ENCODE measurements at places on chromosomes 16 and 17.
A peak's percentile ranks its signal among the peaks of the same experiment; 100 is the strongest.

- H3K4me3 ChIP-seq = no peak overlapping the region
- H3K4me1 ChIP-seq = no peaks in the 10 kb centered on the region
- no peaks in the 10 kb centered on the region for H3K36me3 ChIP-seq
Observed at GRCh38 chr17:44820631-44821212, 9.4 kb downstream of the GJC1 start.

DNA sequence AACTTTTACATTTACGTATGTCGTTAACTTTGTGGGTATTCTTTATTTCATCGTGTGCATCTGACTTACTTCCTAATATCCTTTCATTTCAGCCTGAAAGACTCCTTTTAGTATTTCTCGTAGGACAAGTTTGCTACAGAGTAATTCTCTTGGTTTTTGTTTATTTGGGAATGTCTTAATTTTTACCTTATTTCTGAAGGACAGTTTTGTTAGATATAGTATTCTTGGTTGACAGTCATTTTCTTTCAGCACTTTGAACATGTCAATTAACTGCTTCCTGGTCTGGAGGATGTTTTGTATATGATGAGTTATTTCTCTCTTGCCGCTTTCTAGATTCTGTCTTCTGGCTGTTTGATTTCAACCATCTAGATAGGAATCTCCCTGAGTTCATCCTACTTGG is 109.2 kb upstream of the NACA2 start:
- no peaks in the 10 kb centered on the region for H3K27me3 ChIP-seq
- no peaks in the 10 kb centered on the region for H3K36me3 ChIP-seq
- no peak overlapping the region for H3K27ac ChIP-seq
- no peaks in the 10 kb centered on the region for H3K4me1 ChIP-seq
- DNase-seq = no peak
- no peak overlapping the region for H3K4me3 ChIP-seq

- no peaks in the 10 kb centered on the region for H3K36me3 ChIP-seq
- no peak overlapping the region for H3K27ac ChIP-seq
- no peaks in the 10 kb centered on the region for H3K4me1 ChIP-seq
- no peak overlapping the region for H3K4me3 ChIP-seq
Observed at GRCh38 chr17:27856676-27857432, 36.3 kb downstream of the LYRM9 start.

- DNase-seq = peak; percentile 10
- no peak overlapping the region for H3K27ac ChIP-seq
- no peak overlapping the region for H3K4me3 ChIP-seq
- peaks cover 10% of the 10 kb centered on the region for H3K36me3 ChIP-seq
- no peaks in the 10 kb centered on the region for H3K4me1 ChIP-seq
Observed at GRCh38 chr17:48131216-48131824, 23.8 kb downstream of the SNX11 start.
